ENCODE measurements at places on chromosomes 4 and X.
A peak's percentile ranks its signal among the peaks of the same experiment; 100 is the strongest.

DNA sequence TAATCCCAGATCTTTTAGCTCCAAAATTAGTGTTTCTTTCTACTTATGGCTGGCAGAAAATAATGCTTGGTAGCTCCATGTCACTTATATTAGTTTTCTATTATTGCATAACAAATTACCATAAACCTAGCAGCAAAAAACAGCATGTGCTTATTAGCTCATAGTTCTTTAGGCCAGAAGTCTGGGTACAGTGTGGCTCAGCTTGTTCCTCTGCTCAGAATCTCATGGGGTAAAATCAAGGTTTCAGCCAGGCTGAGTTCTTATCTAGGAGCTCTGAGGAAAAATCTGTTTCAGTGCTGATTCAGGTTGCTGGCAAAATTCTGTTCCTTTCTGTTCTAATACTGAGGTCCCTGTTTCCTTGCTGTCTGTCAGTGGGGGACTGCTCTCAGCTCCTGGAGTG lies 101.1 kb downstream of the CT47B1 start:
- no peak for DNase-seq

DNA sequence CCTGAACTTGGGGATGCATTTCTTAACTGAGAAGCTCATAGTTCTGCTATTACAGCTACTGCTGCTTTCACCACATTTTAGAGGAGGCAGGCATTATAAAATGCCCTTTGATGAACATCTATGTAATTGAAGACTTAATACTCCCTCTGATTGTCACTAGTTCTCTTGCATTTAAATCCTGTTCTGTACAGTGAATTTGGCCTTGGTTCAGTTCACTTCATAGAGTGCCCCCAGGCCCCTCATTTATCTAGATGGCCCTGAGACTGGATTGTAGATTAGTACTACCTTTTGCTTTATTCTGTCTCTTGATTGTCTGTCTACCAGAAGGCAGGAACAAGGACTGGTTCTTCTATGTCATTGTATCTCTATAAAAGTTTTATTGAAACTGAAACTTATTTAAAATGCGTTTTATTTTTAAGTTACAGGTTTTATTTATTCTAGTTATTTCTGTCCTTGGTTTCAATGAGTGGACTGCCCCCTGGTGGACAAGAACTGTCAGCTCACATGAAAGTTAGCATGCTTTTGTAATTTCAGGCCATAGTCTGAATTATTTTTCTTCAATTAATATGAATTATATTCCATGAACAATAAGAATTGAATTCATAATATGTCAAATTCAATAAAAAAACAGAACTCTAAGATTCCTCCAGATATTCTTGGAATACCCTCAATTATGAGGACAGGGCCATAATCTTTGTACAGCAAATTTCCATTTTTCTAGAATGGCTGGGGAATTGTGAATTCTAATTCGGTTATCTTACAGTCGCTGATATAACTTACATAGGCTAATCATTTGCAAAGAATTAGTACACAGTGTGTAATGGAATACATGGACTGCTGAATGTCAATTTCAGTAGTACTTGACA lies 47.2 kb upstream of the TMEM33 start:
- DNase-seq, result peak; percentile 37

DNA sequence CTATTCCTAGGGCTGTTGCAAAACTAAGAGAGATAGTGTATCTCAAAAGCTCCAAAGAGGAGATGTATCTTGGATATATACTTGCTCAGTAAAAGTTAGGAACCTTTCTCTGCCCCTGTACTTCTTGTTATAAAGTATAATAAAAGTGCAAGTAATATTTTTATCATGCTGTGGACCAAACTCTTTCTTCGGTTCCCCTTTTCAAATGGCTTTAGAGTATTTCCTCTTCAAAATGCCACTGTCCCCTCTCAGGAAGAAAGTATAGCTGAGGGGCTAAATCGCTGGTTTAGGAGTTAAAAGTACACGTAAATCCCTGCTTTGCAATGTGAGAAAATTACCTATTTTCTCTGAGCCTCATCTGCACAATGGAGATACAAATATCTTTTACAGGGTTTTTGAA lies 169.1 kb upstream of the FTHL17 start:
- DNase-seq, result no peak

- no peak for DNase-seq
Measured at GRCh38 chr4:3638080-3638795, 106.0 kb upstream of the LRPAP1 start.

Data from T1000 (cell line).